ENCODE measurements at places on chromosomes 4 and X.

DNA sequence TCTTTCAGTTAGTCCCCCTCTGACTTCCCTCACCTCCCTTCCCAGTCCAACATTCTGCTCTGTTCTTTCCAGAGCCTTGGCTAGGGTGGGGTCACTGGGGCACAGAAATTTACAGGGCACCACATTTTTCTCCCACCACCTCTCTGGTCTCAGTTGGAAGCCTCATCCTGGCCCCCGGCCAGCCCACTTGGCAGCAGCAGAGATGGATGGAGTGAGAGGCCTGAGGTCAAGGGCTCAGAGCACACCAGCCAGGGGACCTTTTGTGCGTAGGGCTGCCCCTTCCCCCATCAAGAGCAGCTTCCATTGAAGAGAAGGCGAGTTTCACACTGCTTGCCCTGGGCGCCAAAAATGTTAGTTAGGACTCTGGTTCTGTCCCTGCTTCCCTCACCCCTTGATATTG is 230.9 kb downstream of the SOX3 start:
- no peak for DNase-seq

GRCh38 chrX:123256378-123256777 is 72.3 kb downstream of the GRIA3 start:
- DNase-seq = no peak

GRCh38 chrX:38326086-38326485 is 1.2 kb downstream of the RPGR start:
- no peak for DNase-seq

DNA sequence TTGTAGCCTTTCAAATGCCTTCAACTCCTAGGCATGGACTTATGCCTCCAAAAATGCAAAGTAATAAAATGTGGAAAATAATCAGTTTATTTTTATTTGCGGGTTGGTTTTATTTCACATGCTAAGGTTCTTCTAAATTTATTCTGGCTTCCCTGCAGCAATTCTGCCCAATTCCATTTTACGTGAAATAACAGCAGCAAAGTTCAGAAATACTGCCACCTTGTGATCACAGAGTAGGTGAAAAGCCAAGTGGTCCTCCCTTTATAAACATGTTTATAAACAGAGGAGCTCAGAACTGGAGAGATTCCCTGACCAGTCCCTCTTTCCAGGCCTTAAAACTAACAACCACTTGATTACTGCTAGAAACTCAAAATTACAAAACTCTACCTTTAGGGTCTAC is 14.7 kb upstream of the DCHS2 start:
- DNase-seq = peak; percentile 39

DNA sequence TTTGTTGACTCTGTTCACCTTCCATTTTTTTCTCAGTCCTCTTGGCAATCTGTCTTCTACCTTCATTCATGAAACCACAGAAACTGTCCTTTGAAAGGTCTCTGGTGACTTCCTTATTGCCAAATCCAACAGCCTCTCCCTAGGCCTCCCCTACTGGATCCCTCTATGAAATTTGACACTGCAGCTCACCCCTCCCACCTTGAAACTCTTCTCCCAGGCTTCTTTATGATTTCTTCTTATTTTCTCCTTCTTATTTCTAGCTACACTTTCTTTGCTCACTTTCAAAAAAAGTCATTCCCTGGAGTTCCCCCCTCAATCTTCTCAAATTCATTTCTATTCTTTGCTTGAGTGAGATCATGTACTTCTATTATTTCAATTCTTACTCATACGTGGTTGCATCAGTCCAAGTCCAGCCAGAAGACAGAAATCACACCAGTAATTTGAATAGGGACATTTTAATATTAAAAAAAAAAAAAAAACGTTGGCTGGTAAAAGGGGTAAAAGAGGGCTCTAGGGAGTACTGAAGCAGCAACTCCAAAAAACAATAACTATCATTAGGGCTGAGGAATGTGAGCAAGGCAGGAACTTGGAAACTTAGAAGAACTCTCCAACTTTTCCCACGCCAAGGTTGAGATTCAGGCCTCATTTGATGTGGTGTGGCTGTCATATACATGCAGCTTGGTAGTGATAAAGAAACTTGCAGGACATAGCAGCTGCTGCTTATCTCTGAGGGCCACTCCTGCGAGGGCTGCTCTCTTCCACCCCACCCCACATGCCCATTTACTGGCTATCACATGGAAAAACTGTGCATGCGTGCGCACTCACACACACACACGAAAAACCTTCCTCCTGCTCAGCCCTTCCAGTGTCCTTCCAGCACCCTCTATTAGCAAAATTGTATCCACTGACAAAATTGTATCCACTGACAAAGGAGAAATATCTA is 169.8 kb upstream of the GALNT7 start:
- no peak for DNase-seq

DNA sequence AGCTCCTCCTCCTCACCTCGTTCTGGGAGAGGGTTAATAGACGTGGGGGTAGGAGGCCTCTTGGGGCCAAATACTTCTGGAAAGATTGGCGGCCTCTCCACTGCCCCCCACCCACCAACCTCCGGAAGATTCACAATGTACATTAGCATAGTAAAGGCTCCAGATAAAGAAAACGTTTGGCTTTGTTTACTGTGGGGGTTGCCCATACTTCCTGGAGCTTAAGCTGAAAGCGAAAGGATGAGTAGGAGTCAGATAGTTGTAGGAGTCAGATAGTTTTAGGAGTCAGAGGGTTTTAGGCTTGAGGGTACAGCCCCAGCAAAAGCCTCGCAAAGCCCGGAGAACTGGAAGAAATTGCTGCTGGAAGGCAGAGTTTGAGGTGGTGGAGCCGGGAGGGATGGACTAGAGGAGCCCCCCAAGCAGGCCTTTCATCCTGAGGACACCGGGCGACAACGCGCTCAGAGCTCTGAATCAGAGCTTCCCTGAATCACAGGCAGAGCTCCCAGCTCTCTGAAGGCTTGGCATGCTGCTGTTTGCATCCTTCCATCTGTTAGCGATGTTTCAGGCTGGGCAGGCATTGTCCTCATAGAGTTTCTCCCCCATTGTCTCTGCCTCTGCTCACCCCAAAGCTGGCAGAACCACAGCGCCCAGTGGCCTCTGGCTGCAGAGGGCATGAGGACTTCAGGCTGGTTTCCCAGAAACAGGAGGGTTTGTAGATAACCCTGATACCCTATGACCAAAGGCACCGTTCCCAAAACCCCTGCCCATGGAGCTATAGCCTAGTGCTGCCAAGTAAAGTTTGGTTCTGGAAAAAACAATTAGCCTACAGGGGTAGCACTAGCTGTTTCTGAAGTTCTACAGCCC is 280.7 kb downstream of the BCOR start:
- no peak for DNase-seq

GRCh38 chr4:39304651-39305050 is 61.5 kb downstream of the RFC1 start:
- no peak for DNase-seq

DNA sequence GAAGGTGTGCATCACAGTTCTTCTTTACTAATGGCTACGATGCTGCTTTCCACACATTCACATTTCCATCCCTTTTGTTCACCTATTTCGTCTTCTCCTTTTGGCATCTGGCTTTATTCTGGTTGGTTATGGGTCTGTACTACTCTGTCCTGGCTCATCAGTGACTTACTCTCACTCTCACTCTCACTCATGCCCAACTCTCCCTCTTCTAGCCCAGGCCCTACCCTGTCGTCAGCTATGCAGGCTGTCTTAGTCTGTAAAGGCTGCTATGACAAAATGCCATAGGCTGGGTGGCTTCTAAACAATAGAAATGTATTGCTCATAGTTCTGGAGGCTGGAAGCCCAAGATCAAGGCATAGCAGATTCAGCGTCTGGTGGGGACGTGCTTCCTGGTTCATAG is 105.6 kb upstream of the PUDP start:
- no peak for DNase-seq

GRCh38 chrX:18045436-18045835 is 175.2 kb downstream of the BEND2 start:
- no peak for DNase-seq

- DNase-seq = peak; percentile 47
Observed at GRCh38 chr4:15457406-15458201, 12.1 kb upstream of the CC2D2A start.

- DNase-seq = no peak
Observed at GRCh38 chr4:16259889-16260246, 33.6 kb upstream of the TAPT1 start.

DNA sequence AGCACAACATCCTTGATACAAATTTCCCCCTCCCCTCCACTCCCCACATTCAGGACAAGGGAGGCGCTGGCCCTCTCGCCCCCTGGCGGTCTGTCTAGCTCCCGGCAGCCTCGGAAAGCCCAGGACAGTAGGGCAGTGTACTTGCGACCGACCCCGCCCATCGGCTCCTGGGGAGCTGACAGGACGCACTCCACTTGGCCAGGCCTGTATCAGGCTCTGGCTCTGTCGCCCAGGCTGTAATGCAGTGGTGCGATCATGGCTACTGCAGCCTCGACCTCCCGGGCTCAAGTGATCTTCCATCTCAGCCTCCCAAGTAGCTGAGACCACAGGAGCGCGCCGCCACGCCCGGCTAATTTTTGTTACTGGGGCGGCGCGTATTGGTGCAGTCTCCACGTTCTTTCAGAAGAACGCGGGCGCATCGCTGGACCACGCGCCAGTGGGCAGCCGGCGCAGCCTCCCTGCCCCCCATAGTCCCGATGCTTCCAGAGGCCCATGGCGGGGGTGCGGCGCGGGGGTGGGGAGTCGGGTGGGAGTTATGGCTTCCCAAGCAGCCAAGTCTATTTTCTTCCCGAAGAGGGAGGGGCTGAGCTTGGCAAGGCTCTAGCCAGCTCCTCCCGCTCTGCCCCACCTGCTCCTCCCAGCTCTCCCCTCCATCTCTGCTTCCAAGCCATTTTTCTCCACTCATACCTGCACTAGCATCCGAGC is 7.8 kb upstream of the AKAP14 start:
- DNase-seq = peak; percentile 59

DNA sequence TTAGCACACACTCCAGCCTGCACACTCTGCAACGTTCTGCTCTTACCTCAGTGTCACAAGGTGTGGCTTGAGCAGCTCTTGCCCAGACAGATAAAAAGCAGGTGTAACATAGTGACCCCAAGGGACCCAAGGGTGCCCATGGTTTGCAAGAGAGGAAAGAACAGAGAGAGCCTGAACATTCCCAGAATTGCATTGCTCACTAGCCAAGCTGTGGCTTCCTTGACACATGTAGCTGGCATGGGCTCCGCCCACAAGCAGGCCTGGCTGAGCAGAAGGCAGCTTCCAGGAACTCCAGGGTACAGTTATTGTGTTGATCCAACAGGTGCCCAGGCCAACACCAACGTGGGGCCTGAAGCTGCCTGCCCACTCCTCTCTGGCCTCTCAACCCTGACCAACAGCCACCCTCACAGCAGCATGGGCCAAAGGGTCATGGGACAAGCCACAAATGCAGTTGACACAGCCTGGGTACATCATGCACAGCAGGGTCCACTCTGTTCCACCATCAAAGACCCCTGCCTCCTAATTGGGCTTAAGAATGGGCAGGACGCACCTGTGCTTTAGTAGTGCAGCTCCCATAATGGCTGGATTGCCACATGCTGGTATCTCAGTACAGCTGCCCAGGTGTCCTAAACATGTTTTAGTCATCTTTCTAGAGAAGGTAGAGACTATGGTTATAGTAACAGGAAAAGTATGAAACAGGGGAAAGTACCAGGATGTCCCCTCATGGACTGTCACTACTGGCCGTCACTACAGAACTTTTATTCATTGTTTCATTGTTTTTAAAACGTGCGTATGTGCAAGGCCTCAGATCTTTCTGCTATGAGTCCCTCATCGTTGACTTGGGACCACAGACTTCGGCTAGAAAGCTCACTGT is 73.7 kb upstream of the ACSL1 start:
- DNase-seq = peak; percentile 35

DNA sequence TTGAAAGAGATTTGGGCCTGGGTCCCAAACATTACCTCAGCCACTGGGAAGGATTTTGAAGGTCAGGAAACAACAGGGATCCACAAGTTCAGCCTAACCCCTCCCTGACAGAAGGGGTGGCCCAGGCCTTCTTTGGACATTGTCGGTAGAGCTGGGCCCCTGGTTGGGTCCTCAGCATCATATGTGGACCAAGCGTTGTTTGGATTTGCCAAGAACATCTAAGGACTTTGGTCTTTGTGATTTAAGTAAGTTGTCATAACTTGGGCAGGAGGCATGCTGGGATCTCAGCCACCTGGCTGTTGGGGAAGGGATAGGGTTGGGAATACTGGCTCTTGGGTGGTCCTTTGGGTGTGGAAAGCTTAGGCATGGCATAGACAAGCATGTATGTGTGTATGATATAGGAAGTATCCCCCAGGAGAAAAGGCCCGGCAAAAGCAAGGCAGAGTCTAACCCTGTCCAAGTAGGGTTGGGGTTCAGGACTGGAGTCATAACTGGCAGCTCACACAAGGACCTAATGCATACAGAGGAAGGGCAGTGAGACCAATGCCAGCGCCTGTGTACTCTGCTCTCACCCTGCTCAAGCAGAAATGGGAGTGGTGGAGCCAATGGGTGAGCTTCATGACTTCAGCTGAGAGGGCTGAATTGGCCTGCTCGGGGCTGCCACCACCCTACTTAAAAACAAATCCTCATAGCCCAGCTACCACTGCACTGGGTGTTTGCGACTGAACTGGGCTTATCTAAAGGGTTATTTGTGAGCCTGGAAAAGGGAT is 102.8 kb downstream of the RTL5 start:
- DNase-seq = no peak

DNA sequence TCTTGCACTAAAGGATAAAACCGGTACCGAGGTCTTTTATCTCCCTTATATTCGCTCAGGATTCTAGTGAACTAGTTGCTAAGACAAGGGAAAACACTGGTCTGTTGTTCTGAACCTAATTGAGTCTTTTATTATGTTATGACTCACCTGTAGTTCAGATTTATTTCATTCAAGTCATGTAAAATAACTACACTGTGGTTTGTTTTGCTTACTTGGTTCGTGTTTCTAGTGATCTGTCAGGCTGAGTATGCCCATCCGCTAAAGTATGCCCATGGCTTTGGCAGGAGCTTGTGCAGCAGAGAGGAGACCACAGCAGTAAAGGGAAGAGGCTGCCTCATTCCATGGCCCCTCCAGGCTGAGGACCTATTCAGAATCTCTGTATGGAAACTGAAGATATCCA is 126.1 kb downstream of the AFF1 start:
- no peak for DNase-seq

DNA sequence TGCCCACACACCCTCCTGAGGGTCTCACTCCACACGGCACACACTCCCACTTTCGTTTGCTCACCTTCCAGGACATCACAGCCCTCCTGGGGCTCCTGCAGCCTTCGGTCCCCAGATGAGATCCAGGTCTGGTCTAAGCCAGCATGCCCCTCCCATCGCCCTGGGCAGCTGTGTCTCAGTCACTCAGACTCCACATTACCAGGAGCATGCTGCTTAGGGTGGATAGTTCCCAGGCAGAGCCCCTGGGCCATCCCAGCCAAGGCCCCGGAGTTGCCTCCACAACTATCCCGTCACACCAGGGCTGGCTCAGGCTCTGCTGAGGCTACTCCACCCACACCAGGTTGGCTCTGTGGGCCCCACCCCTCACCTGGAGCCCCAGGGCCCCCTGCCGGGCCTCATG is 50.4 kb upstream of the PSAPL1 start:
- no peak for DNase-seq

- DNase-seq = no peak
Observed at GRCh38 chrX:3440981-3441380, 94.5 kb upstream of the MXRA5 start.
